ENCODE measurements at places on chromosomes 4 and X.

- no peak for DNase-seq
Observed at GRCh38 chr4:12411072-12411471, 982.4 kb upstream of the HS3ST1 start.

DNA sequence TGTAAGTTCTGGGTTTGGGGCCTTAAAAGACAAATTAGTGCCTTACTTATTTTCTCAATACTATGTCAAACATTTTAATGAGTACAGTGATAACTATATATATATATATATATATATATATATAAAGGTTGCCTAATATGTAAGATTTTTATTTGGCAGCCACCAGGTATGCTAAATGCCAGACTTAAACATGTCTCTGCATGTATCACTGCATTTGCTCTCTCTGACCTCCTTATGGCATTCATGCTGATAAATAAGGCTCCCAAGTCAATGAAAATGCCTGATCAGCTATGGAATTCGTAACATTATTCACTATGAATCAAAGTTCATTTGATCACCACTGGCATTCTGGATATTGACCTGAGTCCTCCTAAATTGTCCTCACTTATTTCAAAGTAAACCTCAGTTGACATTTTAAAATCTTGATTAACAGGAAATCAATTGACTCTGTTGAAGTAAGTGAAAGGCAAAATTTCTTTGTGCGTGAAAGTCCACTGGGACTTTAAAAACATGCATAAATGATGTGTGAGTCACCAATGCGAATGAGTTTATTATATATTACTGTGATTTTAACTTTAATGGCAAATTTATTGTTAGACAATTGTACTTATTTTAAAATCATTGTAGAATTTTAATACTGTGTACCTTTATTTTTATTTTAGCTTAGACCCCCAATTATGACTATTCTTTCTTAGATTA, 29.2 kb upstream of the AREG start:
- DNase-seq, result no peak

DNA sequence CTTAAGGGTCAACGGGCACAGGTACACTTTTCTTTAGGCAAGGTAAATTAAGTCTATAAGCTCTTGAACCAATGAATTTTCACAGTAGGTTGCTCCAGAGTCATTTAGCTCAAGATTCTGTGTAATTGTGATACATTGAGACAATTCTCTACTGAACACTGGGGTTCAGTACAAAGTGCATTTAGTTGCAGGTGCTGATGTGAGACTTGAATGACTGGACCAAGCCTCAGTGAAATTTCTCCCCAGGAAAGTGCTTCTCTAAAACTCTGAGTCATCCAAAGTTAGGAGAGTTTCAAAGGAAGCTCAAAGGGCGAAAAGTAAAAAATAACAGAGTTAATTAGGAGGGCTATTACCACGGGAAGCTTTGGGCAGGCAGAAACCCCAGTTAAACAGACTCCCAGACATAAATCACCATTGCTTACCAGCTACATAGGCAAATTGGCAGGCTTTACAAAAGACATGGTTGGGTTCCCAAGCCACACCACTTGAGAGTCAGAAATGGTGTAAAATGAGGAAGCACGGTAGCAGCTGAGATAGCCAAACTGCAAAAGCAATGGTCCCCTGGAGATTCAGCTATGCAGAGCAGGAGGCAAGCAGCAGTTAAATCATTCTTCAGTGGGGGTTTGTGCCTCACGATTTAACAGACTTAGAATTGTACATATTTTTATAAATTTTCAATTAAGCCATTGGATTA, 202.6 kb downstream of the PCDH19 start:
- DNase-seq, result no peak

- no peak for DNase-seq
Observed at GRCh38 chr4:22071749-22072148, 123.2 kb upstream of the KCNIP4 start.

DNA sequence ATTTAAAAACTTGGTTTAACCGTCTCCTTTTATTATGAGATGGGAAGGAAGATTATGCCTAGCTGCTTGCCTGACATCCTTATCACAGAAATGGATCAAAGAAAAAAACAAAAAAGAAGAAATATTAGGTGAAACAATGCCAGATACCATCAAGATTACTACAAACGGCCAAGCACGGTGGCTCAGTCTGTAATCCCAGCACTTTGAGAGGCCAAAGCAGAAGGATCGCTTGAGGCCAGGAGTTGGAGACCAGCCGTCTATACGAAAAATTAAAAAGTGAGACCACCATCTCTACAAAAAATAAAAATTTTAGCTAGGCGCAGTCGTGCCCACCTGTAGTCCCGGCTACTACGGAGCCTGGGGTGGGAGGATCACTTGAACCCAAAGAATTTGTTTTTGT, 2.3 kb downstream of the FRYL start:
- DNase-seq, result no peak

DNA sequence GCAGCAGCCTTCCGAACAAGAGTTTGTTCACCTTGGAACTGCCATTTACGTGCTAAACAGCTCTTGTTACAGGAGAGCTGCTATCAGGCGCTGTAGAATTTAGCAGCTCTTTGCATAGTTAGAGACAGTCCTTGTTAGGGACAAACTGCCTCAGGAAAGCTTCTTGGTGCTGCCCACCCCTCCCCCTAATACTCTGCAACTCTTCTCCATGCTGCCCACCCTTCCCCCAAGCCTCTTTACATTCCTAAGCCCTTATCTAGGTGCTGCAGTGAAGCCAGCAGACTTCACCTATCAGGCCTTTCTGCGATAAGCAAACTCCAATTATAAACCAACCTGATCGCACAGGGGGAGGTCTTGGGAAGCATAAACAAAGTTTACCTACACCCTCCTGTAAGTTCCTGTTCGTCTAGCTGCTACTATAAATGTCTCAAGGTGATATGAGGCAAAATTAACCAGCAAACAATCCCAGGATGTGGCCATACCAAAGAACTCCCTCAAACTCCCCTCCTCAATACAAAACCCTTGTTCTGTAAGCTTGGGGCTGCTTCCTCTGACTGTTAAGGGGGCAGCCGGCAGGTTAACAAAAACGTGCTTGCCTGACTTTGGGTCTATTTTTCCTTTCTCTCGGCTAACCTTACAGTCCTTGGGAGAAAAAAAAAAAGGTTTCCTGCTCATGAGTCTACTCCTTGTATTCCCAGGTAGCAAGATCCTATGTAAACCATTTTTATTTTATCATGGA, 74.0 kb upstream of the GC start:
- DNase-seq, result no peak

DNA sequence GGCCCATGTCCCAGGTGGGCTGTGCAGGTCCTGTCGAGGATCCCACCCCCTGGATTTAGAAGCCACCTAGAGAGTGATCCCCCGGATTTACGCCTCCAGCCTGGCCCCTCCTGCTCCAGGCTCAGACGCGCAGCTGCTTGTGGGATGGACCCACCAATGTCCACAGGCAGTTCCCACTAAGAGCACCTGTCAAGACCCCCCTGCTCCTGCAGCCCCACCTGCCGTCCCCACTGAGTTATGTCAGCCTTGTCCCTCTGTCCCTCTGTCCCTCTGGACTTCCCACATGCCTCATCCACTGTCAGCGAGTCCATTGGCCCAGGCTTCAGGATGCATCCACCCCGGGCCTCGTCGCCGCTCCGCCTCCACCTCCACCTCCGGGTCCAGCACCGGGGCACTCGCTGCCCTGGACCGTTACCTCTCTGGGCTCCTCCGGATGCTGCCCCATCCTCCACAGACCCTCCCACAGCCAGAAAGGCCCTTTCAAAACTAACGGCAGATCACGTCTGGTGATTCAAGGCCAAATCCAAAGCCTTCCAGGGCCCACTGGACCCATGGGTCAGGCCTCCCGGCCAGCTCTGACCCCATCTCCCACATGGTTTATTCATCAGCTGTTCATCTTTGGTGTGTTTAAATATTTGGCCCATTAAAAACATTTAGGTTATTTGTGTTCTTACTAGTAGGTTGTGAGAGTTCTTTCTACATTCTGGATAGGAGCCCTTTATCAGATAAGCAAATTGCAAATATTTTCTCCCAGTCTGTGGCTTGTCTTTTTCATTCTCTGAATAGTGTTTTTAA, 28.3 kb downstream of the HTRA3 start:
- no peak for DNase-seq

GRCh38 chr4:128454881-128455280, 167.3 kb upstream of the PGRMC2 start:
- DNase-seq, result no peak

DNA sequence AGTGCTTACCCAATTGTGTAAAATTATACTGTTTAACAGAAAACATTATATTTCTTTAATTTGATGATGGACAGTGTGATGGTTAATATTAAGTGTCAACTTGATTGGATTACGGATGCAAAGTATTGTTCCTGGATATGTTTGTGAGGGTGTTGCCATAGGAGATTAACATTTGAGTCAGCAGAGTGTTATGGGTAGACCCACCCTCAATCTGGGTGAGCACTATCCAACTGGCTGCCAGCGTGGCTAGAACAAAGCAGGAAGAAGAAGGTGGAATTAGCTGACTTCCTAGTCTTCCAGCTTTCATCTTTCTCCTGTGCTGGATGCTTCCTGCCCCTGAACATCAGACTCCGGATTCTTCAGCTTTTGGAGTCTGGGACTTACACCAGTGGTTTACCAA, 42.1 kb downstream of the HS6ST2 start:
- no peak for DNase-seq

- DNase-seq, result peak; percentile 25
Observed at GRCh38 chrX:49106930-49107329, 16.6 kb downstream of the GPKOW start.

- no peak for DNase-seq
Observed at GRCh38 chr4:13966231-13967195, 339.0 kb upstream of the BOD1L1 start.

DNA sequence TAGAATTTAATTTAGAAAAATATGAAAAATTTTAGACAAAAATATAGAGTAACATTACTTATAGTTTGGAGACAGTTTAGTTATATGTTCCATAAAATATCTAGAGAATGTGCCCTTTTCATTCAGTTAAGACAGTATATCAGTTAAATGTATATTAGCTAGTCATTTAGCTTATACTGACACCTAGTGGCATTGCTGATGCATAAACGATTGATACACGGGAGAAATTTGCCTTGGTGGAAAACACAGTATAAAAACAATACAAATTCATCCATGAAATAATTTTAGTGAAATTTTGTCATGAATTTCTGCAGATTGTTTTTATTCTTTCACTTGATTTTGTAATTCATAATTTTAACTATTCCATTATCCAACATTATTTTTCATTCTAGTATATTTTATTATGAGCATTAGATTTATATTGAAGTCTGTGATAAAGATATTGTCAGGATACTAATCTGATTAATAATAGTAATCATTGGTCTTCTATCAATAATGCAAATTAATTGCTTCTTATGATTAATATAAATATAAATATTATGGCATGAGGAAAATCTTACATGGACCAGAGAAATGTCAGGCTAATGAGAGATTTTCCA, 219.0 kb downstream of the TLL1 start:
- peak; percentile 4 for DNase-seq

DNA sequence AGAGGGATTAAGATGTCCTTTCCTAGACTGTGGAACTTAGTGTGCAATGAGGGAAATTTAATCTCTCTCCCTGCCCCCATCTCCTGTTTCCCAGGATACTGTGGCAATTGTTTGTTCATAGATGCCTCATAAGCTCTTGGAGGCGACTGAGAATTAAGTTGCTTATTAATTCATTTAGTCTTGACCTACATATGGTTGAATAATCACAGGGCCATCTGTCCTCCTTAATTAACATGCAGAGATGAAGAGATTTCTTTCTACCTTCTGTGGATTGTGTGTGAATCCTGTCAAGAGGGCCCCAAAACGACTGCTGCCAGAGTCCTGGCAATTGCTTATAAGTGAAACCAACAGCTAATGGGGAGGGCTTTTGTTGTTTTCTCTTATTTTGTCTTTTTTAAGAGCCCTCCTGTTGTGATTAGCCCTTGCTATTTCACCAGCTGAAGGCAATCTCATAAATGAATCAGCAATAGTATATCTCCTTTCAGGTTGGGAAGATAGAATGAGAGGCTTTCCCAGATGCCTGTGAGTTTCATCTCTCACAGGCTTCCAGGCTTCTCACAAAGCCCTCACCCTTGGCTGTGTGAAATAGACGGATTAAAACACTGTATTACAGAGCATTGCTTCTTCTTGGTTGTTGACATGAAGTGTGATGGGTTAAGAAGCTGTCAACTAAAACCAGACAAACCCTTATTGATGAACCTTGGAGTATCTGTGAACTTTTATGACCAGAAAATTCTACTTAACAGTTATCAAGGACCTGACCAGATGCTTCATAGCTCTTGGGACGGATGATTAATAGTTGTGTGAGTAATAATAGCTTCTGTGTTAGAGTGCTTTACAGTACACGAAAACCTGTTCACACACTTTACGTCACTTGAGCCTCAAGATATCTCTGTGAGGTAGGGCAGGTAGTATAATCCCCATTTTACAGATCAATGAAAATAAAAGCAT, 58.5 kb downstream of the PGRMC2 start:
- no peak for DNase-seq

GRCh38 chr4:187158003-187158402, 434.3 kb upstream of the FAT1 start:
- no peak for DNase-seq

GRCh38 chr4:120749445-120750151, 172.9 kb downstream of the PRDM5 start:
- no peak for DNase-seq

- DNase-seq, result no peak
Observed at GRCh38 chr4:138222046-138222445, 20.1 kb downstream of the SLC7A11 start.

DNA sequence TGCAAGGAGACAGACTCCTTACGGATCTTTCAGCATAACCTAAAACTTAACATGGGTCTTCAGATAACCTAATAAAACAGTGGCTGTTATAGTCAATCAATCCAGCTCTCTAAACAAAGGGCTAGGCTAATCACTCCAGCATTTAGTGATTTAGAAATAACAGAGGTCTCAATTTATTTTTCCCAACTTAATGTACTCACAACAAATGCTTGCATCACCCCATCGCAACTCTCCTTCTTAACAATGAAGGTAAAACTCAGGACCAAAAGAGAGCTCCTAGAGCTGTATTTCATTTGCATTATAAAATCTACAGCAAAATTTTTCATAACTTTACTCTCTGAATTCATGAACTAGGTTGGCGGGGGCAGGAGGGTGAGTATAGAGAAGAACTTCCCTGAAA, 1.1 kb downstream of the LIN54 start:
- DNase-seq, result no peak

DNA sequence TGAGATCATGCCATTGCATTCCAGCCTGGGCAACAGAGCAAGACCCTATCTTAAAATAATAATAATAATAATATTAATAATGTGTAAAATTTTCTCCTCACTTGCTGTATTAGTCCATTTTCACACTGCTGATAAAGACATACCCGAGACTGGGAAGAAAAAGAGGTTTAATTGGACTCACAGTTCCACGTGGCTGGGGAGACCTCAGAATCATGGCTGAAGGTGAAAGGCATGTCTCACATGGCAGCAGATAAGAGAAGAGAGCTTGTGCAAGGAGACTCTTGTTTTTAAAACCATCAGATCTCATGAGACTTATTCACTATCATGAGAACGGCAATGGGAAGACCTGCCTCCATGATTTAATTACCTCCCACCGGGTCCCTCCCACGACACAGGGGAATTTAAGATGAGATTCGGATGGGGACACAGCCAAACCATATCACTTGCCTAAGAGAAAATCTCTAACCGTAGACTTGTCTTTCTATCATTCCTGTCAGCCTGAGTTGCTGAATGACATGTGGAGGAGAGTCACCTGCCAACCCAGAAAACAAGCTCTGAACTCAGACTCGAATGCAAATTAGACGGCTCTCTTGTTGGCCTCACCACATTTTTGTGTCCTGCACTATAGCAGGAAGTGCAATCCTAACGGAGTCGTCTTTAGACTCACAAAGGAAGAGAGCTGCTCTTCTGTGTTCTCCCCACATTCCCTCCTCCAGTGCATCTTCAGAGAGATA, 51.9 kb upstream of the DCTD start:
- DNase-seq, result no peak

- DNase-seq, result no peak
Observed at GRCh38 chrX:153945956-153946943, 1.8 kb upstream of the RENBP start.

Data from GDM1 (cell line).